Motor neuron (in vitro differentiated cells): ENCODE measurements at places on chromosomes 6 and 20.
A peak's percentile ranks its signal among the peaks of the same experiment; 100 is the strongest.

GRCh38 chr6:111750753-111751673 is 122.2 kb downstream of the FYN start:
- peak; percentile 97 for ATAC-seq

- ATAC-seq, result peak; percentile 98
Measured at GRCh38 chr20:22490287-22491193, 93.8 kb downstream of the FOXA2 start.

- ATAC-seq, result no peak
Measured at GRCh38 chr6:154243793-154244750, 112.5 kb downstream of the IPCEF1 start.

- ATAC-seq, result no peak
Measured at GRCh38 chr20:40966103-40966502, 62.5 kb upstream of the TOP1 start.

GRCh38 chr6:170281331-170282292 is 9.3 kb downstream of the DLL1 start:
- no peak for ATAC-seq
